Myocyte (in vitro differentiated cells): ENCODE measurements at places on chromosomes 5 and 9. TPM values are rescaled to one million over a fixed set of nuclear protein-coding genes. Genes with fewer than 3 reads are reported as not detected.

Gene PDLIM4
- total RNA-seq, result 220 and 230 TPM in 2 replicates

Gene SLC46A2
- not detected in 2 replicates for total RNA-seq

Gene BHMT
- not detected in 2 replicates for total RNA-seq

Gene LRSAM1
- total RNA-seq, result 17.1 and 19.6 TPM in 2 replicates

Gene FREM1
- total RNA-seq, result 0.43 and 0.57 TPM in 2 replicates

Gene IFNA2
- total RNA-seq, result not detected in 2 replicates
